ENCODE measurements at places on chromosomes 3 and 15.

GRCh38 chr3:116238846-116239565, 206.3 kb downstream of the LSAMP start:
- no peak for DNase-seq

- no peak for DNase-seq
These were observed 482.6 kb upstream of the TPRG1 start for GRCh38 chr3:188689101-188689574.

DNA sequence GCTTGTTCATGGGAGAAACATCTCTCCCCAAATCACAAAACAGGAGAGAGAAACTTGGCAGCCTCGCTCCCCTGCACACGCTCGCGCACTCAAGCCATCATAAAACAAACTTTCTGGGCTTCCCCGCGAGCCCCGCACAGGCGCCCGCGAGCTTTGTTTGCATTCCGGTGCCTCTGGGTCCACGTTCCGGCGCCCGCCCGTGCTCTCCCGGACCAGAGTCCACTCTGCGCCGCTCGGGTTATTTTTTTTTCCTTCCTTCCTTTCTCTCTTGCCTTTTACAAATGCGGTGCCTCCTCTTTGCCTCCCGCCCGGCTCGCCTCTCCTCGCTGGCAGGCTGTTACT, 363 bp downstream of the MAGI1 start:
- no peak for DNase-seq

GRCh38 chr3:75303741-75304140, 360.4 kb upstream of the FRG2C start:
- no peak for DNase-seq

DNA sequence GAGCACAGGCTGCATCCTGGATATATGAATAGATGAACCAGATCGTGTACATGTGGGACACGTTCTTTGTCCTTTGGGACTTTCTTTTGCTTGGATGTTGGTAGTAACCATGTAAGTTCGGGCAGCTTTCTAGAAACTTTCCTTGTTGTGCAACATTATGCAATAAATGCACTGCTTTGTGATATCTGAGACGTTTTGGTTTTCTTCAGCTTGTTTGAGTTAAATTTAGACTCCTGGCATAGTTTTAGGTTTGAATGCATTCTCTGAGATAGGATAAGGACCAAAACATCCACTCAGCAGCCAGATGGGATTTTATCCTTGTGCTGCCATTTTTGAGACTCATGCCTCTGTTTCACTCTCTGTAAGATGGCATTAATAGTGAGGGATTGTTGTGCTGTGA, 158.9 kb downstream of the IGF1R start:
- DNase-seq: no peak

DNA sequence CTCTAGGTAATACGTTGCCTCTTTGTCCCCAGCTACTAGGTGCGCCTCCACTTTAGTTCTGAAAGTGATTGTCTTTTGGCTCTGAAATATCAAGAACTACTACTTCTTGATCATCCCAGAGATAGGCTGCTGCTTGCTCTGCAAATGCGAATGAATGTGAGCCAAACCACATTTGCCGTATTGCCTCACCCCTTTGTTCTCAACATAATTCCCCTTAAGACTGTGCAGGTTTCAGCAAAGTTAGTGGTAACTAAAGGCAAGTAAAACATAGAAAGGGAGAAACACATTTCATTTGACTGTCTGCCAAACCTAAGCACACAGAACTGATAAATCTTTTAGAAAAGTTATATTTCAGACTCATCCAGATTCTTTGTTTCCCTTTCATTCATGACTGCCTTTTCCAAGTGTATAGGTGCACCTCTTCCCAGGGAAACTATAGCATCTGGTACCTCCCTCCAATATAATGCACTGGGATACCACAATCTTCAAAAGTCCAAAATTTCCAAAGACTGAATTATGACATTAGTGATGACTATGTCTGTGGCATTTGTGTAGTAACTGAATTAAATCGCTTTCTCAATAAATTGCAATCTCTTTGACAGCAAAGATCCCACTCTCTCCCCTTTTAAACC, 720.6 kb upstream of the CBLB start:
- no peak for DNase-seq

GRCh38 chr3:149815321-149815720, 2.3 kb downstream of the RNF13 start:
- DNase-seq: no peak

DNA sequence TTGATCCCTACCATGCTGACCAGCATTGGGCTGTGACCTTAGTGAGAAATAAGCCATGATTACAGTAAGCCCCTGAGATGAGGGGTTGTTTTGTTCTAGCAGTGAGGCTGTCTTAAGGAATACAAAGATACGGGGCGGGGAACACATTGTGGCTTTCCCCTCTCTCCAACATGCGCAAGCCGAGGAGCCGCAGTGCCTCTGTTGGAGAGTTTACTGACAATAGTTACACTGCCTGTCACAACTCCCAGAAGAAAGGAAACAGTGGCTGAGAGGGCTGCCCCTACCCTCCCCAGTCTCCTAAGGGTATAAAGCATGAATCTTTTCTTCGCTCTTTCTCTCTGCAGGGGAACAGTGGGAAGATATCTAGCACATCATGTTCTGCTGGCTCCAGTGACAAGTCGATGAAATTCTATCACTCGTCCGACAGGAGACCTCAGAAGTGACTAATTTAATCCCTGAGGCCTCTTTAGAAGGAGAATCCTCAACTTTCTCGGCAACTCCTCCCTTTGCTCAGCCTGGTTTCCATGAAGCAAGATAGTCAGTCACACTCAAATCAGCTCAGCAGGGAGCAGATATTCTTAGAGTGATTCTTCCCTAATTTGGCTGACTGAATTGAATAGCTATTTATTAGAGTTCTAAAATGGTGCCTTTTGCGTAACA, 409.0 kb upstream of the PROK2 start:
- DNase-seq: no peak

- no peak for DNase-seq
These were observed 74.0 kb upstream of the CTNNB1 start for GRCh38 chr3:41125258-41125657.

GRCh38 chr15:40239404-40239692, 485 bp downstream of the PAK6 start:
- no peak for DNase-seq

- DNase-seq: no peak
These were observed 87.2 kb downstream of the MB21D2 start for GRCh38 chr3:192830291-192831110.

GRCh38 chr15:51702710-51703109, 21.4 kb downstream of the SCG3 start:
- no peak for DNase-seq

GRCh38 chr3:29850641-29851040, 569.8 kb downstream of the RBMS3 start:
- DNase-seq: no peak

GRCh38 chr3:96012939-96013338, 801.5 kb upstream of the EPHA6 start:
- no peak for DNase-seq
